Stimulated activated naive CD8-positive, alpha-beta T cell treated with anti-CD3 and anti-CD28 coated beads, Interleukin-15, Interleukin-2, amounts not matched to agents 100 U/mL and 50 U/mL, for 24 hours (primary cell): ENCODE measurements at places on chromosomes 7 and 10.

DNA sequence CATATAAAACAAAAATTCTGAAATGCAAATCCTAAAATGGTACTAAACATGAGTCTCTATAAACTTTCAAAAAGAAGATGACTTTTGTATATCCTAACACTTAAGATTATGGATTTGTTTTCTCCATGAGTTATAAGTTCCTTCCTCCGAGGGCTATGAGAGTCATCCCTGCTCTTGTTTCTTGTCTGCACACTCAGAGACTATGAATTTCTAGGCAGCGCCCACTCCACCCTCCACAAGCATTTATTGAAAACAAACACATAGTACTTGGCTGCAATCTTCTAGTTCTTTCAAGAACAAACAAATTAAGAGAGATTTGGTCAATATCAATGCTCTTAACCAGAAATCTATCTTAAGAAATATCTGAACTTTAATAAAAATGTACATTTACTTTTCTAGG is 211.7 kb downstream of the DKK1 start:
- no peak for DNase-seq

GRCh38 chr10:89550509-89550908 is 15.1 kb upstream of the SLC16A12 start:
- no peak for DNase-seq

DNA sequence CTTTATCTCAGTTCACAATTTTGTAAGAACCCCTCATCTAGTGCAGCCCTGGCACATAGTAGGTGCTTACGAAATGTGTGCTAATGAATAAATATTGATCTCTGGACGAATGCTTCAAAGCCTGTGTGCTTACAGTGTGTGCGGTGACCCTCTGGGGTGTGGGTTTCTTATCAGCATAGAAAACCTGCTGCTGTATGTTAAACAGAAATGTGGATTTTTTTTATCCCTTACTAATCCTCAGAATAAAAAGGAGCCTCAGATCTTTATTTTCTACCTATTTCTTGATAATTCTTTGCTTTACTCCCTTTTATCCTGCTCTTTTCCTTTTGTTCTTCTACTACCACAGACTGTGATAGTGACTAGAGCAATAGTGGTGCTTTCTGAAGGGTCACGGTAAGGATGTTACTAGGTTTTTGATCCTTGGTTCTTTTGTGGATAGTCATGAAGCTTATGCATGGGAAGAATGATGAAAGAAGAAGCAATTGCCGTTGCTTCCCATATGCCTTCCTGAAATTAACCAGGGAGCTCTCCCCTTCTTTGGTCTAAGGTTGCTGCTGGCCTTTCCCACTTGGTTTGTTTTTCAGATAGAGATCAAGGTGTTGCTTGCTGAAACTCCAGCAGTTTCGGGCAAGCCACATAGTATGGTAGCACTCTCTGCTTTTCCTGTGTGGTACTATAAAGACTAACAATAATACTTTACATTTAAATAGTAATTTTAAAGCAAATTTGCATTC is 44.7 kb downstream of the SPAG6 start:
- DNase-seq: no peak

- no peak for DNase-seq
Observed at GRCh38 chr10:28906415-28906814, 229.1 kb downstream of the BAMBI start.

DNA sequence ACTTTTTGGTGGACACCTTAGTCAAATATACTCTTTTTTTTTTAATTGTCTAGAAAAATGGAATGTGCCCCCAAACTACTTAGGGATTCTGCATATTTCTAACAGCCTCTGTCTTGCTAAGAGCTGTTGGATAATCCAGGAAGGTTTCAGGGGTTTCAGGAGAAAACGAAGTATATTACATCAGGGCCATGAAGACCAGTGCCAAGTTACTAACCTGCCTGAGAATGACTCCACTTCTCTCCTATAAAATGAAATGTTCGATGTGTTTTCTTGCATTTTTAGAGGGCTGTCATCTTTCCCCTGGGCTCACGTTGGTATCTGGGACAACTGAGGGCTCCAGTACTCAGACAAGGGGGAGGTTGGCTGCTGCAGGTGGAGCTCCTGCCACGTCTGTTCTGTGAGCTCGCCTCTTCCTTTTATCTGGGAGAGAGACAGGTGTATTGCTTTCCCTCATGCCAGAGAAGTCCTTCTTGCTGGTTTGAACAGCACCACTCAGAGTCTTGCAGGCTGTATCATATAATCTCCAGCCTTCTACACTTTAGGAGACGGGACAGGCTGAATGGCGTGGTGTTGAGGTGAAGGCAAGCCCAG is 71.3 kb downstream of the CAMK1D start:
- no peak for DNase-seq

DNA sequence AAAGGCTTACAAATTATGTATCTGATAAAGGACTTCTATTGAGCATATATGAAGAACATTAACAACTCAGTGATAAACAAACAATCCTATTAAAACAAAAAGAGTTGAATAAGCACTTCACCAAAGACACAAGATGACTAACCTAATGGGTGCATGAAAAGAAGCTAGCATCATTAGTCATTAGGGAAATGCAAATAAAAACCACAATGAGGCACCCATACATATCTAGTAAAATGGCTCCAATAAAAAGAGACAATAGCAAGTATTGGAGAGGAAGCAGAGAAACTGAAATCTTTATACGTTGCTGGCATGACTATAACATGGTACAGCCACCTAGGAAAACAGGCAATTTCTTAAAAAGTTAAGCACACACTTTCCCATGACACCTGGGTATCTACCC is 77.6 kb upstream of the ZMIZ1 start:
- DNase-seq: no peak

- DNase-seq: no peak
Observed at GRCh38 chr10:80686734-80687475, 149.2 kb downstream of the SH2D4B start.

GRCh38 chr10:124091646-124092249 is 1.6 kb downstream of the CHST15 start:
- DNase-seq: no peak

DNA sequence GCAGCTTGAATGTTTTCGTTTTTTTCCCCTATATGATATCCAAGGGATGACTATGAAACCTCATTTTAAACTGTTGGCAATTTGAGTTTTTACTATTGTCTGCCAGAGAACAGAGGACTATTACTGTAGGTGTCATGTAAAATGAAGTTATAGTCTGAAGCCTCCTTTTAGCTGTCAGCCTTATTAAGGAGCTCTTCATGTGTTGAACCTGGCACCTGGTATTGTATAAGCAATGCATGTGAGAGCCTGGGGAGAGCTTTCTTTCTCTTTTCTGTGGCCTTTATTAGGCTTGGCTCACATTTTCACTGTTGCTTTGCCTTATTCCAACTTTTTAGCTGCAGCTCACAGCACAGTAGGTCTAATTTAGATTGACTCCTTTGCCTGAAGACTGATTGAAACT is 119.1 kb upstream of the FOXP2 start:
- no peak for DNase-seq

DNA sequence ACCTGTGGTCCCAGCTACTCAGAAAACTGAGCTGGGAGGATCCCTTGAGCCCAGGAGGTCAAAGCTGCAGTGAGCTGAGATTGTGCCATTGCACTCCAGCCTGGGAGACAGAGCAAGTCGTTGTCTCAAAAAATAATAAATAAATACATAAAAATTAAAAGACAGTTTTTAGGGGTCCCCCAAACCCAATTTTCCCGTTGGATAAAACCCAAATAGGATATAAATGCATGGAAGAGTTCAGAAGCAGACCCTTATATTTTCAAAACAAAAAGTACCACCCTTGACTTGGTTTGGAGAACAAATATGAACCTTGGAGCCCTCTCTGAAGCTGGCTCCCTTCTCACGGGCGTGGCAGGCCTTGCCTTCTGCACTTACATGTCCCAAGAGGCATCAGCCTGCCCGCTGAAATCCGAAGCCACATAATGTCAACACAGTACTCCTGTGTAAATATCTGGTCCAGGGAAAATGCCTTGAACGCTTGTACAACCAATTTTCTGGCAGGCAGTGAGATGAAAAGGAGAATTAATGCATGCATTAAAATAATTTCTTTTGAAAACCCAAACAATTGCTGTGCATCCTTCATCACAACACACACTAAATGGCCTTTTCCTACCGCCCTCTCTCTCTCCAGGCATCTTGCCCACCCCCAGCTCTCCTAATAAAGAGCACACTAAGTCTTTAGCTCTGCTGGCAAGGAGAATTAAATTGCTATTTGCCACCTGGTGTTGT is 46.4 kb upstream of the PARD3 start:
- no peak for DNase-seq

DNA sequence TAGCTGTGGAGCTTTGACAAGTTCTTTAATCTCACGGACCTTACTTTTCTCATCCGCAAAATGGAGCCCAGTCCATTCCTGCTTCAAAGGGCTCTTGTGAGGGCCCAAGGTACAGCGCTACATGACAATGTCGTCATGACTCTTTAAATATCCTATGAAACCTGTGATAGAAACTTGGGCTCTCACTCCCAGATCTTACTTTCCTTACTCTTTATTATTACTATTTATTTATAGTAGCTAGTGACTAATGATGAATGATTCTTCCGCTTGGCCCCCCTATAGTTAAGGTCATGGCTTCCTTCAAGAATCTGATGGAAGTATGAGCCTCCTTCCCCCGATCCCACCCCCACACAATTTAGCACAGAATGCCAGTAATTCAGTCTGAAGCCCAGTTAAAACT is 41.9 kb downstream of the RBM20 start:
- DNase-seq: no peak

DNA sequence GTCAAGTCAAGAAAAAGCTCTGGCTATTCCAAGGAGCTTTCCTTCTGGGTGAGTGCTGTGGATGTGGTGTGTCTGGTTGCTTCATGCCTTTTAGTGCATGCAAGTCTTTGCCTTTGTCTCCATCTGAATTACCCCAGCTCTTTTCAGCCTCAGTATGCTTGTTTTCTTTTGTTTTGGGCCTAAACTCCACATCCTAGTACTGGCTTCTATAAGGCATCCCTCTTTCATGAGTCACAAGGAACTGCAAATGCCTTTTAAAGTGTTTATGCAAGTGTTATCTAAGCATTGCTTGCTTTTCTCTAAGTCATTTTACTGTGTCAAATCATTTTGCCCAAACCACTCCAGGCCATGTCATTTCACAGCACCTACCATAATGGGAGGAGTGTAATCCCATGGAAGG is 132.1 kb downstream of the PLCE1 start:
- DNase-seq: no peak

DNA sequence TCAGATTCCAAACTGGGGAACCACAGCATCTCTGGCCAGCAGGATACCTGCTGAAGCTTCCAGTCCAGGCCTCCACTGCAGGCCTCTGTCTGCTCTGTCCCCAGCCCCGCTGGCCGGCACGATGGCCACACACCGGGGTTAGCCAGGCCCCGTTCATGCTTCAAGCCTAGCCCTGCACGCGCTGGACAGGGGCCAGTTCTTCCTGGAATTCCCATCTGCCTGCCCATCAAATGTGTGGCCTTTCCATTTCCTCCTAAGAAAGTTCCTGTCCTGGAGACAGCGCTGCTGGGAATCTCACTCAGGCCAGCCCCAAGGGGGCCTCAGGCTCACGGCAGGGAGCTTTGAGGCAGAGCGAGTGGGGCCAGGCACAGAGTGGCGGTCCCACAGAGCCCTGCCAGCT is 18.0 kb downstream of the SH2B2 start:
- DNase-seq: no peak

GRCh38 chr10:123417414-123417813 is 248.7 kb upstream of the GPR26 start:
- DNase-seq: no peak

DNA sequence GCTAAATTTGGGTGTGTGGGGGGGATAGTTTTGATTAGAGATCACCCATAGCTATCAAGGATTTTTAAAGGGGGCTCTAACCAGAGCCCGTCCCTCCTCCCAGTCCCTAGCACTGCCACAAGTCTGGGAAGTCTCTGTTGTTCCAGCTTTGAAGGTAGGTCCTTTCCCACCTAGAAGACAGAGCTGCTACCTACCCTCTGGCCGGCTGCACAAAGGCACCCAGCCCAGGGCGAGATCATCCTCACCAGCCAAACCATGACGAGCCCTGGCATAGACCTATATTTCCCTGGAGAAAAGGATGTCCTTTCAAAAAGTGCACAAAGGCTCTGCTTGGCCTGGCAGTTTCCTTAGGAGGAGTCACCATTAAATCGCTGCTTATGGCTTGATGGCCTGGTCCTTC is 147.8 kb downstream of the CYP26A1 start:
- no peak for DNase-seq

DNA sequence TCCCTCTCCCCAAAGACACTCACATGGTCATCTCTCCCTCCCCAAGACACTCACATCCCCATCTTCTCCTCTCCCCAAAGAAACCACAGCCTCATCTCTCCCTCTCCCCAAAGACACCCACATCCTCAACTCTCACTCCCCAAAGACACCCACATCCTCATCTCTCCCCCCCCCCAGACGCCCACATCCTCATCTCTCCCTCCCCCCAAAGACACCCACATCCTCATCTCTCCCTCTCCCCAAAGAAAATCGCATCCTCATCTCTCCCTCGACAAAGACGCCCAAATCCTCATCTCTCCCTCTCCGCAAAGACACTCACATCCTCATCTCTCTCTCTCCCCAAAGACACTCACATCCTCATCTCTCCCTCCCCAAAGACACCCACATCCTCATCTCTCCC is 31.5 kb downstream of the INSIG1 start:
- DNase-seq: no peak

DNA sequence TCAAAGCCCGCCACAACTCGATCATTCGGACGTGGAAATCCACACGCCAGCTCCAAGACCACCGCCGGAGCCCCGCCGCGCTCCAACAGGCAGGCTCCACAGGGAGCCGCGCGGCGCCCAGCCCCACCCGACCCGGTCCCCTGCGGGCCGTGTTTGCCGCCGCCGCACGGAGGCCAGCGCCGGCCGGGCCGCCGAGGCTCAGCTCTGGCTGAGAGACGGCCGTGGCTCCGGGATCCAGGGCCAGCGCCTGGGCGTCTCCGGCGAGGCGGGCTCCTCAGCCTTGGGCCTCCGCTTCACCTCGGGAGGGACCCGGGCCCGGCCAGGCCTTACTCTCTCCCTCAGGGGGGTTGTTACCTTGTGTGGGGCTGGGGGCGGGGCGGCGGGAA is 333 bp downstream of the SMNDC1 start:
- DNase-seq: peak; percentile 50

DNA sequence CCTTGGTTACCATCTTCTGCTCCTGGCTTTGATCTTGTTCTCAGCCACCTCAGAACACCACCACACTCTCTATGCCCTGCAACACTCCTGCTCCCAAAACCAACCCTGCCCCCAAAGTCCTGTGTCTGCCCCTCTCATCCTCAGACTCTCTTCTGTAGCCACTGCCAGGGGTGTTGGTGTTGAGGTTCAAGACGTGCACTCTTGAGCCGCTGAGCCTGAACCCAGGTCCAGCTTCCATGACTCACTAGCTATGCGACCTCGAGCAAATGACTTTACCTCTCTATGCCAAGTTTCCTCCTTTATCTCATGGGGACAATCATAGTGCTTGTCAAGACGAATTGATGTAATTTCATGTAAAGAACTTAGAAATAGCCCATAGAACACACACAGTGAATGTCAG is 840 bp upstream of the ATP6V0A4 start:
- DNase-seq: no peak

DNA sequence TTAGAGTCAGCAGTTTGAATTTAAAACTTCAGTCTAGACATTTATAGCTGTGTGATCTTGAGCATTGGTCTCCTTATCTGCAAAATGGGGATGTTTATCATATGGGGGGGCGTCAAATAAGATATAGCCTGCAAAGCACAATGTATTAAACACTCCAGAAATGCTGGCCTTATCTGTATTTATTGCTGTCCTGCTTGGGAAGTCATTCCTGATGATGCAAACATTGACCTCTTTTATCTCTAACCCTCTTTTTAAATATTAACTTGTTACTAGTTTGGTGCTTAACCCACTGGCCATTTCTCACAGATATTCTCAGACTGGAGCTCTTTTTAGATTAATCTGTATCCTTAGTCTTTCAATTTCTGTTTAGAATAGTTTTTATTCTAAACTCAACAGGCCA is 13.2 kb downstream of the MRPS33 start:
- no peak for DNase-seq
